ENCODE measurements at places on chromosomes 5 and 9.
A peak's percentile ranks its signal among the peaks of the same experiment; 100 is the strongest.

DNA sequence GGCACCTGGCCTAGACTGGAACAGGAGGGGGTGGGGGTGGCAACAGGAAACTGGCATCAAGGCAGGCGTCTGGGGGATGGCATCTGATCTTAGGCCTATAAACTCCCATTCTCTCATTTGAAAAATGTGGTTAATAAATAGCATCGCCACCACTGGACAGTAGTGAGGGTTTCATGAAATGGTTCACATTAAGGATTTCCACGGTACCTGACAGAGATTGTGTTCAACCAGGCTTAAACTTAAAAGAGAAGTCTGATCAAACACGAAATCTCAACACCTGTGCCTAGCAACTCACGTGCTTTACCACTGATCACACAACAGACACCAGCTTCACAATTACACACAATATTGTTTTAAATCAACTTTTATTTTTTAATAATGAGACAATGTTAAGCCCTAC is 3.0 kb downstream of the DENND1A start:
- DNase-seq: no peak

- no peak for DNase-seq
These were observed 57.9 kb upstream of the BNC2 start for GRCh38 chr9:16928179-16928945.

DNA sequence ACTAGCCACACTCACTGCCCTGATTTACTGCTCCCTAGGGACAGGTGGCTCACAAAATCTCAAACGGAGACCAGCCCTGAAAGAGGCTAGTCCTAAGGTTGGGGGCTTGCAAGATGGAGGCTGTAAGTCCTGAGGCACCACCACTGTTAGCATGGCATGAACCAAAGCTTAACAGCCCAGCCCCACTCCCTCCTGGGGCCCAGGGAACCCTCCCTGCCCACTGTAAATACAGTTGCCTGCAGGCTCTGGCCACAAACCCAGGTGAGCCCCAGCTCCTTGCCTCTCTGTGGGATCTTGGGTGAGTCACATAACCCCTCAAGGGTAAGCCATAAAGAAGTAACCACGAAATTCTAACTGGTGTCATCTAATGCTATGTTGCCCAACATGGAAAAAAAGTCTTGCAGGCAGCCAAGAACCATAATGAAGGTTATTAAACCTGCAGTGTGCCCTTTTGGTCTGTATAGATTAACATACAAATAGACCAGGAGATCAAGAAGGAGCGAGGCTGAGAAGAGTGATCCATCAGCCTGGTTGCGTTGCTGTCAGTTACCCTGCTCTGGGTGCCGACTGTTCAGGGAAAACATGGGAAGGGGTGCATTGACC is 1.7 kb upstream of the POMT1 start:
- peak; percentile 26 for DNase-seq

DNA sequence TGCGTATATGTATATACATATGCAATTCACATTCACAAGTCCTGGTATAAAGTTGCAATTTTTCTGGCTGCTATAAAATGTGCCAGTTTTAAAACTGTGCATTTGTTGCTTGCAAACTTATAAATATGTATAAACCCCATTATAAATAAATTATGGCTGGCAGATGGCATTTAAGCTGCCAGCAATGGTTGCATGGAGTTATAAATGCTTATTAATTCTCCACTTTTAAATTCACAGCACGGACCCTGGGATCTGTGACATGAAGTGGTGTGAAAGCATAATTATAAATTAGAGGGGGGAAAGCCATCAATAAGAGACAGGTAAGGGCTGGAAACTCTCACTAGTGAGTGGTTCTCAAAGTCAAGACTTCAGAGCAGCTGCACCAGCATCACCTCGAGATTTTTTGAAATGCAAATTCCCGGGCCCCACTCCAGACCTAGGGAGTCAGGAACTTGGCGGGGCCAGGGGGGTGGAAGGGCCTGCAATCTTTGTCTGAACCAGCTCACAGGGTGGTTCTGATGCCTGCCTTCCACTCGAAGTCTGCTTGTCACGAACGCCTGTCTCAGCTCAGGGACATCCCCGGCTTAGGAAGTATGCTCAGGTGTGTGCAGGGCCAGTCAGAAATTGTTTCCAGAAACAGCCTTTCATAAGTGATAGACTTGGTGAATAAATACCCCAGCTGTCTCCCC is 16.9 kb downstream of the S1PR3 start:
- DNase-seq: no peak

DNA sequence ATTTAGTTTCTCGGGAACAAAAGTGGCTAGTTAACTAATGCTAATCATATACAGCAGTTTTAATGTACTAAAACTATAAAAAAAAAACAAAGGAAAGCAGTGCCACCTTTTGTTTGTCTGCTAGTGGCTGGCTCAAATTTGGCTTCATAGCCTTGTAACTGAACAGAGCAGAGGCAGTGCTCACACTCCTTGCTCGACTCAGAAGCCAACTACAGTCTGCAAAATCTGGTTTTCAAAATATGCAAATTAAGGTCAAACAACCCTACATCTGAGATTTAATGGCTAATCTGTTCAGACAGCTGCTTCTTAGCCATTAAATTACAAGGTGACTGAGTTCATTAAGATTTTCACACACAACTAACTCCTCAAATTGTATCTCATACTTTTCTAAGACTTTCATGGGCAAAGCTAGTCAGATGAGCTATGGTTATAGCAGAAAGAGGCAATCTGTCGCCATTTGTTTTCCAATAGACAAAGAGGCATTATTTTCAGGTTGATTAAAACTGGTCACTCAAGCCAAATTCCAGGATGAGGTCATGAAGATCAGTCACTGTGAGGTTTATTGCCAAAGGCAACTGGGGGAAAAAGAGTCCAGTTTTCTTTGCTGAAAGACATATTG is 56.8 kb upstream of the EPB41L4A start:
- DNase-seq: no peak

- DNase-seq: no peak
These were observed 13.9 kb downstream of the NEK6 start for GRCh38 chr9:124271660-124272059.

- DNase-seq: peak; percentile 37
These were observed 35.5 kb upstream of the CDKN2B start for GRCh38 chr9:22044583-22044982.

- no peak for DNase-seq
These were observed 24.8 kb downstream of the TTC1 start for GRCh38 chr5:160033546-160034252.
